ENCODE measurements at places on chromosomes 4 and X.
A peak's percentile ranks its signal among the peaks of the same experiment; 100 is the strongest.

DNA sequence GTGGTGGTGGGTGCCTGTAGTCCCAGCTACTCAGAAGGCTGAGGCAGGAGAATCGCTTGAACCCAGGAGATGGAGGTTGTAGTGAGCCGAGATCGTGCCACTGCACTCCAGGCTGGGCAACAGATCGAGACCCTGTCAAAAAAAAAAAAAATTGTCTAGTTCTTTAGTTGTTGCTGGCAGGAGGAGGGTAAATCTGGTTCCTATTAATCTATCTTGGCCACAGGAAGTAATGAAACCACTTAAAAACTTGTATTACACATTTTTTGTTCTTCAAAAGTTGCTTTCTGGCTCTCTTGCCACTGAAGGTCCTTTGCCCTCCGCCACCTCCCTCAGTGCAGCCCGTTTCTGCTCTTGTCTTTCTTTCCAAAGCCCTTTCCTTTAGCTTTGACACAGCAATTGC lies 102.9 kb upstream of the ARSJ start:
- DNase-seq = no peak

DNA sequence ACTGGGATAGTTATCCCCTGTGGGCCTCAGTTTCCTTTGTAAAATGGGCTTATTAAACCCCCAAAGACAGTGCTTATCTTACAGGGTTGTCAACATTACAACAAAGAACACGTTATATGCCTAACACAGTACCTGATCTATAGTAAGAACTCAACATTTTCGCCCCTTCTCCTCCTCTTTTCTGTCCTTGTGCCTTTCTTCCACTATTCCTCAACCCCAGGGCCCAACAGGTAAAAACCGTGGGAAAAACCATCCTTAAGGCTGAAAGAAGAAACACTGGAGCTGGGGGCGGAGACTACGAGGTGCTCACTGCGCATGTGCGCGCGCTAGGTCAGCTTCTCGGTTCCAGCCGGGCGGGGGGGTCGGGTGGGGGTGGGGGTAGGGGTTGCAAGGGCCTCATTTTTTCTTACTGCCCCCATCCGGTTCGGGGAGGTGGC lies 426 bp upstream of the XIAP start:
- peak; percentile 34 for DNase-seq

DNA sequence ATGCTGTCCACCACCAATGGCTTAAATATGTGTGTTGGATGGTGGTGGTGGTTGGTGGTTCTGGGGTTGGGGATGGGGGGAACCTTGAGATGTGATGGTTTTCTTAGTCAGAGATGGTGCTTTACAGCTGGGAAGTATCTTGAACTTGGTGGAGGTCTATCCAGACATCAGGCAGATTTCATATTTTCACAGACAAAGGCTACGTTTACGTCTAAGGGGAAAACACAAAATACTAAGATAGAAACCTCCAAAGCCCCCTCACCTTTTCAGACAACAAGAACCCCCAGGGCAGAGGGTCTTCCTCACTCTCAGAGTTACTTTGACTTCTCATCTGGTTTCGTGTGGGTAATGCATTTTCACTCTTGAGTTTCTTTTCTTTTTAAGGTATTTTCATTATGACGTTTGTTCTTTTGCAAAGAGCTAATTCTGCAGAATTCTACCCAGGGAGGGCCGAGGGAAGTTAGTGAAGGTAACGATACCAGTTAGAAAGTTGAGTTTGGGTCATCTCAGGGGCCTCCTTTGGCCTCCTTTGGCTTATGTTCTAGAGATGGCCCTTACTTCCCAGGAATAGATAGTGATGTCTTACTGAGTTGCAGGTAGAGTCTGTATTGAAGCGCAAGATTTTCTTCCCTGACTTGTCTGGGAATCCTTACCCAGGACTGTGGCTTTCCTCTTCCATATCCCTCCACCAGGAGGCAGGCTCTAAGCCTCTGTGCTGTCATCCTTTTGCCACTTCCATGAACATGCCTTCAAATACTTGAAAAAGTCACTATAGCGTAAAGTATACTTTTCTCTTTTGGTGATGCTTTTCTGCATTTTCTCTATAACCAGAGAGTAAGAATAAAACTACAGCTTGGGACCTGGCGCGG lies 31.9 kb downstream of the RHOH start:
- DNase-seq = no peak

- no peak for DNase-seq
Measured at GRCh38 chr4:122896270-122896669, 26.1 kb downstream of the NUDT6 start.
